Eye (tissue), 1 donor: ENCODE measurements at places on chromosomes 12 and 14.

GRCh38 chr14:69887740-69888657, 8.8 kb downstream of the SMOC1 start:
- no peak for DNase-seq

- DNase-seq = peak; percentile 67
Observed at GRCh38 chr14:104795781-104796686, 486 bp upstream of the AKT1 start.

DNA sequence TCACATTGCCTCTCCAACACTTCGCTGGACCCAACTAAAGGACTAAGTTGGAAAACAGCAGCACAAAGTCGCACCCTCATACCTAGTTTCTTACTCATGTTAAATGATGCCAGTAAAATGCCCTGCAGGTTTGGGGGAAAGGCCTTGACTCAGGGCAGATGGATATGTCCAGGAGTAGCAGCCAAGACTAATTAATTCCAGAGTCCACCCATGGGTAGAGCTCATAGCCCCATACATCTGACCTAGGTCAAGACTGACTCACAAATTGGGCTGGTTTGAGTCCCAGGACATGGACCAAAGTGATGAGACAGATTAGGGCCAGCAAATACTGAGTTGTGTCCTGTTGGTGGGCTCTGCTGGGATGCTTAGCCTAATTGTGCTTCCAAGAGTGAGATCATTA, 224.0 kb upstream of the BTG1 start:
- no peak for DNase-seq

- no peak for DNase-seq
Observed at GRCh38 chr14:88556581-88556980, 1.8 kb upstream of the PTPN21 start.

GRCh38 chr12:8482571-8483061, 26.9 kb downstream of the CLEC6A start:
- DNase-seq = no peak

DNA sequence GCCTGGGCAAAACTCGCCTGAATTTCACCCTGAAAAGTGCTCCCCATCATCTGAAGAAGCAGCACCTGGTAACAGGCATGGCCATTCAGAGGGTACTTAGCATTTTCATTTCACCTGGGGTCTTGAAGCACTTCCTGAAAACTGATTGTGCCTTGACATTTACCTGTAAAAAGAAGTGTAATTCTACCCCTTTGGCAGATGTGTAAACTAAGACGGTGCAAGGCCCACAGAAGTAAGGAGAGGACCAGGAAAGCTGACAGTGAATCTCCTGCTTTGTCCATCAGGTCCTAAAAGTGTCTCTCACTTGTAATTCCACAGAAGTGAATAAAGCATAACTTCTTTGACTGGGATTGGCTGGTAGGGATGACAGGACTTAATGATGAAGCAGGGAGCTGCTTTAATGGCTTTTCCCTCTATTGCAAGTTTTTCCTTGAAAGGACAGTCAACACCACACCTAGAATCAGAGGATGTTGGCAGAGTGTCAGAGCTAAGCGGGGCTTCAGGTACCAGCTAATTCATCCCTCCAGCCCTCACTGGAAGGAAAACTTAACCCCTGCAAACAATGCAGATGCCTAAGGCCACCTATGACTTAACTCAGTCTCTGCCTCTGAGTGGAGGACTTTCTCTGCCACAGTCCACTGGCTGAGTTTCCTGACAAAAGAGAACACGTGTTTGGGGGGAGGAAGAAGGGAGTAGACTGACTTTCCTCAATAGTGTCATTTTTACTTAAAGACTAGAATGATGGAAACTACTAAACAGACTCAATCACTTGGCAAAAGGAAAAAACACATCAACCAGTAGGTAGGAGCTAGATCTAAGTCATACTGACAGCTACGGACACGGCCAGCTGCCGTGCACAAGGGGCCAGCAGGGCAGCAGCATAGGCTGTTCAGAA, 74.7 kb downstream of the NUAK1 start:
- peak; percentile 62 for DNase-seq

- no peak for DNase-seq
Observed at GRCh38 chr14:93033983-93034670, 81.6 kb downstream of the ITPK1 start.

DNA sequence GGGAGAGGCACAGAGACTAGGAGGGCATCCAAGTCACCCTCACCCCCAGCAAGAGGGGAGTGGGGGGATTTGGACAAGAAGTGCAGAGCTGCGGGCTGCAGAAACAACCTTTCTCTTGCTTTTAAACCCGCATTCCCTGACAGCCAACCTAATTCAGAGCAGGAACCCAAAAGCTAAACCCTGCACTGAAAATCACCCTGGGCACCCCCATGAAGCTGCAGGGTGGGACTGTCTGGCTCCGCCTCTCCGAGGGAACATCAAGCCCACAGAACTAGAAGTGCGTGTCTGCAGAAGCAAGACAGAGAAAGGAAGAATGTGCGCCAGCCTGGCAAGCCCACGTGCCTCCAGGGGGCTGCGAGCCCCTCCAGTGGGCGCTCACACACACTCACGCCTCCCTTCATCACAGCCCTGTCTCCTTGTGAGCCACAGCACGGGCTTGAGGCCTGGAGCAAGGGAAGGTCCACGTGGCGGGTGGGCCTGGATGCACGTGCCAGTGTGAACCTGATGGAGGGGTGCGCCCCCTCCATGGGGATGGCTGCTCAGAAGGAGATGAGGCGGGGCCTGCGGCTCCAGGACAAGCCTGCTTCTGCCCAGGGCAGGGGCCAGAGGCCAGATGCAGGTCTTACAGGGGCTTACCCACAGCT, 27.8 kb upstream of the PNMA1 start:
- DNase-seq = peak; percentile 80

GRCh38 chr12:106753526-106753925, 21.0 kb upstream of the RIC8B start:
- DNase-seq = no peak

- DNase-seq = no peak
Observed at GRCh38 chr12:56601503-56601902, 28.6 kb downstream of the BAZ2A start.

DNA sequence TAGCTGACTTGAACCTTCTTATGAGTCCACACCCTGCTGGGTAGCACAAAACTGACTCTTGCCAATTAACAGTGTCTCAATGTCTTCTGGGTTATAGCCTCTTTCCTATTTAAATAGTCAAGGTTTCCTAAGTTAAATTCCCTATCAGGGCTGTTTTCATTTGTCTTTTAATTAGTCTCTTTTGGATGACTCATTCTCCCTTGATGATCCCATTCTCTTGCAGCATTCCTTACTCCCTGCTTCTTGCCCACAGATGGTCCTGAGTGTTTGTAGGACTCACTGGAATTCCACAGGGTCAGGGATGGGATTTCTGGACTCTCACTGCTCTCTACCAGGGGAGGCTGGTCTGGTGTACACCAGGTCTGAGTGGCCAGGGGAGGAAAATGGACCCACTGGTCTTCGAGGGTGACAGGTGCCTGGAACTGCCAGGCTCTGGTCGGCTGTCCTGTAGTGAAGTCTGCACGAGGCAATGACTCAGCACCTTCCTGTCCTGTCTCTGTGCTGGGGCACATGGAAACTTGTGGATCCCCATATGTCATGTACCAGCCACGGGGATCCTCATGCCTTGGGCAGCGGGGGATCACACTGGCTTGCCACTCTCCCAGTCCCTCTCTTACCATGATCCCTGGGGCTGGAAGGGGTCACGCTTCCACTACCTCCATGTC, 236.5 kb upstream of the PELI2 start:
- no peak for DNase-seq

DNA sequence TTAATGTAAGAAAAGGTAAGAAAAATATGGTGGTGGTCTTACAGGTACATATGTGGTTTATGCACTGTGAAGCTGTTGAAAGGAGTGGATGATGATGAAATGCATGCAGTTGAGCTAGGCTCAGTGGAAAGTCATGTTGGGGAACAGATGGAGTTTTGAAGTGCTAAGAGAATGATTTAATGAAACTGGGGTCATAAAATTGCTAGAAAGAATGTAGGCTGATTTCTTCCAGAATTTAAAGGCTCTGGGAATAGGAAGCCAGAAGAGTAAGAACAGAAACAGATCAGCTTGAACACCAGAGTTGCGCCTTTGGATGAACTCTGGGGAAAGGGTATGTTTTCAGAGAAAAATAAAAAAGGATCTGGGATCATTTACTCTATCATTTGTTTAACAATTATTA, 146.5 kb downstream of the MON2 start:
- DNase-seq = no peak

DNA sequence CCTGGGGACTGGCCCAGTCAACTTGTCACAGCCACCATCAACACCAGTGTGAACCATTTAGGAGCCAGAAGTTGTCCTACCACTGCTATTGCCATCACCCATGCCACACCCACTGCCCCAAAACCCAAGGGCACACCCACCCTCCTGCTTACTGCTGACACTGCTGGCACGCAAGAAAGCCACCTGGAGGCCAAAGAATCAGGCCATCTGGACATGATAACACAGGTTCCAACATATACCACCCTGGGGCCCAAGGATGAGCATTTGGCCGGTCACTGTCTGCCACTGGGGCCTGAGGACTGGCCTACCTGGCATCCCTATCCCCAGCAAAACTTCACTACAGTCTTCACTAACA, 181.6 kb downstream of the MYRFL start:
- no peak for DNase-seq

DNA sequence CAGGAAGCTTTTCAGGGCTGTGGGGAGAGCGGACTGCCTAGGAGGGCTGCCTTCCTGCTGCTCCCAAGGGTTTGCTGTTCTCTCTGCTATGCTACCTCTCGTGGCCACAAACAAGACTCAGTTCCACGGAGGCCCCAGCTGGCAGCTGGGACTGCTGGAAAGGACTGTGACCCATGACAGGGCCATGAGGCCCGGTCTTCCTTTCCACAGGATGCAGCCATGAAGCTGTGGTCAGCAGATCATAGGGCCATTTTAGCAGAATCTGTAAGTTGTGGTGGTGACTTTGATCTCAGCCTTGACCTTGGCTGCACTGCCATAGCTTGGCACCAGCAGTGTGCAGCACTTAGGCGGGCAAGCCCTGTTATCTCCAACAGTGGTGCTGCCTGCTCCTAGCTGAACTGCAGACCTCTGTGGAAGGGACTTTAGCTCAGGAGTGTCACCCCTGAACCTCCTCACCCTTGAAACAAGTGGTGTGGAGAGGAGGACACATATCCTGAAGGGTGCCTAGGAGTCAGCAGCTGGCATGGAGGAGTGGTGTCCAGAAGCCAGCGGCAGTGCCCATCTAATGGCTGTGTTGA, 12.3 kb downstream of the KRT80 start:
- DNase-seq = no peak

DNA sequence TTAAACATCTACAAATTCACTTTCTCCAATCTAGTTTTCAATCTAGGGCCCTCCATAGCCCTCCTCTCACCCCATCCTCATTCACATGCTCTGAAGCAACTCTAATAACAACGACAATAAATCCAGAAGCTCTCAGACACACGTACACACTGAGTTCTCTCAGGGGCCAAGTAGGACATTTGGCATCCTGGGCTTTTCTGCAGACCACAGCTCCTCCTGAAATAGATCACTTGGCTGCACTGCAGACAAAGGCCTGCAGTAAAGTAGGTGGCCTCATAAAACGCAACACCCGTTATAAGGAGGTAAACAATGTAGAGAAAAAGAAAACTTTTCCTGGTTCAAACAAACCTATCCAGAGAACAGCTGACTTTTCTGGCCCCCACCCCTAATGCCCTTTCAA, 111.2 kb downstream of the TMTC1 start:
- no peak for DNase-seq

GRCh38 chr12:110010853-110011723, 11.9 kb downstream of the ANKRD13A start:
- no peak for DNase-seq

DNA sequence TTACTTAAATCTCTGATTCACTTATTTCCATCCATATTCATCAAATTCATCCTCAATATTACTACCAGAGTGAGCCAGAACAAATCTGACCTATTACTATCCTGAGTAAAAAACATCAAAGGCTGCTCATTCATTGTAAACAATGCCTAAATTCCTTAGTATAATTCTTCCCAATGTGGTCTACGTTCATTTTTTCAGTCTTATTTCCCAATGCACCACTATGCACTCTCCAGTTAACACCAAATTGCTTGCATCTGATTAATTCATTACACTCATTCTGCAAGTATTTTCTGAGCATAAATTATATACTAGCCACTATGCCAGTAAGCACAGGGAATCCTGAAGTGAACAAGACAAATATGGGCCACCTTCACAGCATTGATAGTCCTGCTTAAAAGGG, 110.0 kb downstream of the EPS8 start:
- DNase-seq = no peak

GRCh38 chr12:27548301-27549199, 24.5 kb downstream of the PPFIBP1 start:
- no peak for DNase-seq

GRCh38 chr12:43198608-43199007, 353.4 kb downstream of the ADAMTS20 start:
- no peak for DNase-seq

DNA sequence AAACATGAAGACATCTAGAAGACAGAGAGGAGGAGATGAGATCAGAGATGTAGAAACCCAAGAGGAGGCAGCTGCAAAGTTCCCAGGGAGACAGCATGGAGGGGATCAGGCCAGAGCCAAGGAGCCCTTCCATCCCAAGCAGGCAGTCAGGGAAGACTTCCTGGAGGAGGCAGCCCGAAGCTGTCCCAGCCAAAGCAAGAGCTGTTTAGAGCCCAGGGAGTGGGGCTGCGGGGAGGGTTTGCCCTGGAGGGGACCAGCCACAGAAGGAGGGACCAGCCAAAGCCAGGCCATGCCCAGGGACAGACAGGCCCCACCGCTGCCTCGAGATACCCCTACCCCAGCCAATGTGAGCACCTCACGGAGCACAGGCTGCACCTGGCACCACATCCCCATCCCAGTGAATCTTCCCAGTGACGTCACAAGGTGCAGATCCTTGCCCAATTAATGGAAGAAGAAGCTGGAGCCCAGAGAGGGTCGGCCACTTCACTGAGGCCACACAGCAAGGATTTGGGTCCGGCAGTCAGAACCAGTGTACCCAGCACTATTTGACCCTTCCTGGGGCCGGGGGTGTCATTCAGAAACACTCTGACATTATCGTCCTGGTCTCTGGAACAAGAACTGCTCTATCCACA, 14.1 kb upstream of the DIO3 start:
- no peak for DNase-seq

DNA sequence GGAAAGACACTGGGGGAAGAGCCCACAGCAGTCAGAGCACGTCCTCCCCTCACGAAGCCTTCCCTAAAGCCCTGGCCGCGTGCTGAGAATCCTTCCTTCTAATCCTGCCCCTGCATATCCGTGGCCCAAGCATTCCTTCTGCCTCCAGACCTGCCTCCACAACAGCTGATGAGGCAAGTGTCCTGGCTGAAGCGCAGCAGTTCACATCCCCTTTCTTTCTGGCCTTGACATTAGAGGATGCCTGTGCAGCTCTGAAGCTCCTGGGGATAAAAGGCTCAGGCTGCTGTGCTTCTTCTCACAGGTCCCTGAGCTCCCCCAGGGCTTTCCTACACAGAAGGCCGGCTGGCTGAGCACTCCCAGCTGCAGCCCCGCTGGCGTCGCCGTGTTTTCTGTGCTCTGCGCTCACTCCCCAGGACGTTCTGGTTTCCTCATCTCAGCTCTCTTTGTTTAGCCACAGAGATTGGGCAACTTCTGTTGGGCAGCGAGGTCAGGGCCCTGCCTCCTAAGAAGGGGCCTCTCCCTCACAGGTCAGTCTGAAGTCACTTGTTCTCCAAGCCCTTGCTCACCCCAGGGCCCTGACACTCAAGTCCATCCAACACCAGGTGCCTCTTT, 45.8 kb downstream of the NINJ2 start:
- peak; percentile 31 for DNase-seq

- peak; percentile 76 for DNase-seq
Observed at GRCh38 chr12:42756841-42757623, 167.5 kb upstream of the PRICKLE1 start.
